NCI-H1436 (cell line): ENCODE measurements at places on chromosomes 13 and 19.
A peak's percentile ranks its signal among the peaks of the same experiment; 100 is the strongest.

- no peak for DNase-seq
Measured at GRCh38 chr13:41061914-41062837, 867 bp downstream of the WBP4 start.

GRCh38 chr19:49165865-49166301 lies 8.3 kb downstream of the TRPM4 start:
- no peak for DNase-seq

- DNase-seq: no peak
Measured at GRCh38 chr19:47686679-47687450, 26.4 kb upstream of the EHD2 start.

GRCh38 chr13:28394422-28394821 lies 100.5 kb downstream of the FLT1 start:
- no peak for DNase-seq

DNA sequence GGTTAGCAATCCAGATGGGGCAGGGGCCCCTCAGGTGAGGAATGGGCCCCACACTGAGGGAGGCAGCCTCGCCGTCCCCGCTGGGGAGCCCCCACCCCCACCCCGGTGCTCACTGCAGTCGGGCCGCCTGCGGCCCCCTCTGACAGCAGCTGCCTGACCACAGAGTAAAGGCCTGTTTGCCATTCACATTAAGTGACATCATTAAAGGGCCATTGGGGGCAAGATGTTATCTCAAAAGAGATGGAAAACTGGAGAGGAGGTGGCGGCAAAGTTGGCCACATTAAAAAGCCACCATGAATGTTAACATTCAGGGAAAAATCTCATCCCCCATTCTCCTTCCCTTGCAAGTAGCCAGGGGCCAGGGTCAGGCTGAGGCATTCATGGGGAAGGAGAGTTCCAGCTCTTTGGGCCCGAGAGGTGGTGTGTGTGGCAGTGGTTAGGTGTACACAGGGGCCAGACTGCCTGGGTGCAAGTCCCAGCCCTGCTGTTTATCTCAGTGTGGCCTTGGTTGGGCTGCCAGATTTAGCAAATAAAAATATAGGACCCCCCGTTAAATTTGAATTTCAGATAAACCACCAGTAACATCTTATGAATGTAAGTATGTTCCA lies 20.9 kb downstream of the VSTM2B start:
- DNase-seq: no peak

DNA sequence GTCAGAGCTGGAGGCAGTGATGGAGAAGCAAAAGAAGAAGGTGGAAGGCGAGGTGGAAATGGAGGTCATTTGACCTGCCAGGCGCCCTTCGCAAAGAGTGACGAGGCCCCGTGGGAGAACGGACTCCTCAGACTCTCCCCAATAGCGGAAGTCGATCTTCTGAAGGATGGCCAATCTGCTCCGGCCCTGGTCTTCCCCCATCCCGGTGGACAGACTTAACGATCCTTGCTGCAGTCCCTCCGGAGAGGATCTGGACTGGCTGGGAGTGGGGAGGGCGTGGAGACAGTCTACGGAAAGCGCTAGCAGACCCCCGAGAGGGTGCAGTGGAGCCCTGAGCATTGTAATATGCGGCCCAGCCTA lies 11.9 kb downstream of the EPS8L1 start:
- DNase-seq: no peak

- no peak for DNase-seq
Measured at GRCh38 chr19:7480970-7481255, 7.9 kb downstream of the PEX11G start.

DNA sequence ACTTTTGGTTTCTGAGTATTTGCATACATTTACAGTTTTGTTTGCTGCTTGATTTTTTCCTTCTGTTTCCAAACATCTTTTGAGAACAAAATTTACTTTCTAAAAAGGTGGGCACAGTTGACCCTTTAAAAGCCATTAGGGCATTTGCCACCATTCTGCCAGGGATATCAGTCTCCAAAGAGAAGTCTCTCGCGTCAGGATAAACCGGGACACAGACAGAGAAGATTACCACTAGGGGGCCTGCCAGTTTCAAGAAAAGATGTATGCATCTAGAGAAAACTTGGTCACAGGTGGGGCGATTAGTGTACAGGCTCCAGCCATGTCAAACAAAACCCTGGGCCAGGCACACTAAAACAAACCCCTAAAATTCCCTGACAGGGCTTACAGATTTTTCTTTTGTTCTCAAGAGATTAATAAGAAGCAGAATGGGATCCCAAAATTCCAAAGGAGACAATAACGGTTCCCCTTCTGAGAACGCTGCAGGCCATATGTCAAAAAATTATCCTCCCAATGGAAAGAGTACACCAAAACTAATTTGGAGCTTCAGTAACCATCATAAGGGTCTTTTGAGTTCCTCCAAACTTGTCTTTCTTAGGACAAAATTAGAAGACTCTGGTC lies 10.7 kb upstream of the PABPC3 start:
- peak; percentile 3 for DNase-seq

DNA sequence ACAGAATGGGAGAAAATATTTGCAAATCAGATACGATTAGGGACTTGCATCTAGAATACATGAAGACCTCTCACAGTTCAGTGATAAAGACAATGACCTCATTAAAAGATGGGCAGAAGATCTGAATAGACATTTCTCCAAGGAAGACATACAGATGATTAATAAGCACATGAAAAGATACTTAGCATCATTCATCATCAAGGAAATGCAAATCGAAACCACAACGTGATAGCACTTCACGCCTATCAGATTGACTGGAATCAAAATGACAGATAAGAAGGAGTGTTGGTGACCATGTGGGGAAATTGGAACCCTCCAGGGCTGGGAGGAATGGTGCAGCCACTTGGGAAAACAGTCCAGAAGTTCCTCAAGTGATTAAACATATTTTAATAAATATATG lies 25.8 kb downstream of the CFAP97D2 start:
- DNase-seq: no peak
